ENCODE measurements at places on chromosomes 11 and 22. TPM values are rescaled to one million over a fixed set of nuclear protein-coding genes. Genes with fewer than 3 reads are reported as not detected.

- peak; percentile 69 for DNase-seq
These were observed 646 bp upstream of the PATZ1 start for GRCh38 chr22:31346733-31347250.

- DNase-seq = peak; percentile 20
These were observed 4.2 kb downstream of the MUC5B start for GRCh38 chr11:1226986-1227550.

The IGLL1 gene
- not detected for polyA plus RNA-seq

DNA sequence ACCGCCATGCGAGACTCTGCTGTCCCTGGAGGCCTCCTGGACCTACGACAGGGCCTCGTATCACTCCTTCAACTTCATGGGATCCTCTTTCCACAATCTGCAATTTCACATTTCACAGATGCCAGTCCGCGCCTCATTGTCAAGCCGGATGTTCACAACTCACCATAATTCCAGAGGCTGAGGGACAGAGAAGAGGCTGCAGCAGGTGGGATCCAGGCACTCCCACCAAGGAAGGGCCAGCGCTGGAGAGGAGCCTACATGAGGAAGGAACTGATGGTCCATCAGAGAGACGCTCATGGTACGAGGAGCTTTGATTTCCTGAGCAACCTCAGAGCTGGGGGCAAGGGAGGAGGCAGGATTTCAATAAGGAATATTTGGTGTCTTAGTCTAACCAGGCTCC lies 495.0 kb downstream of the BRD1 start:
- no peak for DNase-seq

The CPT1B gene
- polyA plus RNA-seq = 51.4 TPM

The IFITM1 gene
- polyA plus RNA-seq = 278 TPM

DNA sequence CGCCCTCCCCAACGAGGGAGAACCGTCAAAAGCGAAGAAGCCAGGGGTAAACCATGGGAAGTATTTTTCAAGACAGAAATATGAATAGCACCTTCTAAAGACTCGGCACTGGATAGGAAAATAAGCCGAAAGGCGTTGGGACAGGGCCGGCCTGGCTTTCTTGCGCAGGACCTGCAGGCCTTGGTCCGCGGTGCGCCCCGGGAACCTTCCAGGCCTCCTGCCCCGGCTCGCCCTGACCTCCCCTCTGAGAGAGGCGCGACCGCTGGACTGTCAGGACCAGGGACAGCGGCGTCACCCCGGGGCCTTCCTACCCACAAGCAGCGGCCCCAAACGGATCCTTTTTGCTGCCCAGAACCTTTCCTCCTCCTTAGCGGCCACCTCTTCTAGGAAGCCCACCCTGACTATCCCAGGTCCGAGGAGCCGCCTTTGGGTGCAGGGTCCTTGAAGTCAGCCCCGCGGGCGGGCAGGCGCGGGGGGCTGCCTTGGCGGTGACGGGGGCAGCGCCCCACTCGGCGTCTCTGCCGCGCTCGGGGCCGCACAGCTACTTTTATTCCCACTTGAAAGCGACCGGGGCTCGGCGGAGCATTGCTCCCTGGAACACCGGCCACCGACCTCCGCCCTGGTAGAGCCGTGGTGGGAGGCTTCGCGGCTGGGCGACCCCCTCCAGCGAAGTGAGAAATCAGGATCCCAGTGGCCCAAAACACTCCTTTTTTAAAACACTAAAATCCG lies 650 bp upstream of the MAPK11 start:
- peak; percentile 77 for DNase-seq
